Stimulated activated CD8-positive, alpha-beta memory T cell treated with anti-CD3 and anti-CD28 coated beads, Interleukin-15, amount 100 ng/mL, for 48 hours (primary cell): ENCODE measurements at places on chromosomes 11 and 22.

DNA sequence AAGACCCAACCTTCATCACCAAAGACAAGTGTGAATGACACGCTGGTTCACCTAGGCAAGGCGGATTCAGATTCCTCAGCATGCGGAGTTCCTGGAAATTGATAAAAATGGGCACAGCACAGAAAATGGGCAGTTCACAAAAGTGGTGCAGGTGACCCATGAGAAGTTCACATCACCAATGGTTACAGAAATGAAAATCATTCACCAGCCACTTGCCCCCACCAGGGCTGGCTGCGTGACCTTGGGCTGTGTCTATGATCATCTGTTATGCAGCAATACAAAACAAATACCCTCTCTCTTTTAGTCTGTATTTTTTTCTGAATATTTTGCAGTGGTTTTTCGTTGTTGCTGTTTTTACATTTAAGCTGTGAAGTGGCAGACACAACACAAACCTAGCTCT lies 415.9 kb downstream of the TBC1D22A start:
- no peak for DNase-seq

DNA sequence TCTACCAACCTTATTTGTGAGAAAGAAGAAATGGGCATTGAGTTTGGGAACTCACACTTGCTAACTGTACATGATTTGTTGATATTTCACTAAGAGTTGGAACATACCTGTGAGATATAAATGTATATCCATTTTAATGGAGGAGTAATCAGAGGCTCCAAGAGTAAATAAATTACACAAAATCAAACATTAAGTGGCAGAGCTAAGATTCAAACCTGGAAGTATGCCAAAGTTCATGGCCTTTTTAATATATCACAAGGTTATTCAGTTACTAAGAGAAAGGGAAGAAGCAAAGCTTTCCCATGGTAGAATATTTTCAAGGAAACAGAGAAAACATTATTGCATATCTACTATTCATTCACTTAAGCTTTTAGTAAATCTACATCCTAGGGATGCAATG lies 1641.1 kb downstream of the FAM181B start:
- DNase-seq, result no peak

DNA sequence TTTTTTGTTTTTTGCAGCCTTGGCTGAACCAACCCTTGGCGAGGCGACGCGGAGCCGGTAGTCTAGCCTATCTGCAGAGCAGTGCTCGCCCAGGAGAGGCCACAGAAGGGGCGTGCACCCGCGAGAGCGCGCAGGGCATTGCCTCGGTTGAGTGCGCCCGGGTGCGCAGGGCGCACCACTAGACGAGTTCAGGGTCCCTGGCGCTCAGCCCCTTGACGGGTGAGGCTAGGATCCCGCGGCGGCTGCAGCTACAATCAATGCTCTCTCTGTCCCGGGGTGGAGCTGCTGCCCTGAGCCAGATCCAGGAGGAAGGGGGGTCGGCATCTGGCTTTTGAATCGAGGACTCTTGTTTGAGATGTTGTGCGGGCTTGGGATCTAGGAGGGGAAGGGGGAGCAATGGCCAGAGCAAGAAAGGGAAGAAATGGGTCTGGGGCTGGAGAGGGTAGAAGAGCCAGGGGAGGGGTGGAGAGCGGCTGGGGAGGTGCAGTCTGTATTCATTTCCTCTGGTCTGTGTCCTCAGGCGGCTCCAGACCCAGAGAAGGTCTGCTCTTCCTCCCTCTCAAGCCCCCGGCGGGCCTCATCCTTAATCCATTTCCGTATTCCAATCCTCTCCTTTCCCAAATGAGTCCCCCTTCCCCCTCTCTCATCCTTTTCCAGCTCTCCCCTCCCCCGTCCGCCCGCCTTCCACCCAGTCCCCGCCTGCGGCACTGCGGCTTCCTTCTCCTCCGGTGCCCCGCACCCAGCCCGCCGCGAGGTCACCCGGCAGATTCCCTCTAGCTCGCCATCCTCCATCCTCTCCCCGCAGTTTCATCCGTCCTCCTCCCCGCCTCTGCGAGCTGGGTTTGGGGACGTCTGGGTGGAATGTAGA lies 797 bp downstream of the THY1 start:
- no peak for DNase-seq

DNA sequence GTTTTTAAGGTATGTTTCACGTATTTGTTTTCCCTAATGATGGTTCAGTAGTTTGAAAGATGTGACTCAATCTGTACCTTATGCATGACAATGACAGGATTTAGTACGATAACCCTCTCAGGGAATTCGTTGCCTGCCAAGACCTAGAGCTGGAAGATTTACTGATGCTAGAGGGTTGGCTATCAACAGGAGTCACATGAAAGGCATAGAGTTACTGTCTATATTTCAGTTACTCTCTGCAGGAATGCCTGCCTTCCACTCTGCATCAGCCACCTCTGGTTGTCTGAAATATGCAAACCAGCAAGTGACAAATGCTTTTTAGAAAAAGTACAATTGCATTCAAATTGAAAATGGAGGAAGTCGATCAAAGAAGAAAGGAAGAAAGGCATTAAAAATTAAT lies 276.3 kb upstream of the RAG2 start:
- no peak for DNase-seq

GRCh38 chr22:49949914-49950292 lies 10.7 kb upstream of the PIM3 start:
- DNase-seq, result no peak

DNA sequence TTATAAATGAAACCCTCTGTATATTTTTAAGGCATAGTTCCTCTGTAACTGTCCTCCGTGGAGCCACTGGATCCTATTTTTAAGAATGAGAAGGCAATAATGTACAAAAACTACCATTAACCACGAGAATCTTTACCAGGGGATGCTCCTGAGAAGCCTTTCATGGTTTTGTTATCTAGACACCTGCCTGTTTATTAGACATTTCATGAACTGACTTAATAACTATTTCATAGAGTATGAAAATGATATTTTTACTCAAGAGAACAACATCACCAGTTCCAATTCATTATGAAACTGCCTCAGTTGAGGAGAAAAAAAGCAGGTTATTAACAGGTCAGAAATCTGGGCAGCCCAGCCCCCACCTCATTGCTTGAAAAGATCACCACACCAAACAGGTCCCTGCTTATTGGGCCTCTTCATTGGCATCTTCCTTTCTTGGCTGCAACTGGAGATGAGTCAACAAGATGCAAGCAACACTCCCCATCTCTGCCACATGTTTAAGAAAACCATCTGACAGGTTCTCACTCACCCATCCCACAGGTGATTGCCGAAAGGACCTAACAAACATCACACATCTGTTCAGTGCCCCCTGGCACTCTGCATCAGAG lies 27.8 kb downstream of the ETS1 start:
- no peak for DNase-seq

DNA sequence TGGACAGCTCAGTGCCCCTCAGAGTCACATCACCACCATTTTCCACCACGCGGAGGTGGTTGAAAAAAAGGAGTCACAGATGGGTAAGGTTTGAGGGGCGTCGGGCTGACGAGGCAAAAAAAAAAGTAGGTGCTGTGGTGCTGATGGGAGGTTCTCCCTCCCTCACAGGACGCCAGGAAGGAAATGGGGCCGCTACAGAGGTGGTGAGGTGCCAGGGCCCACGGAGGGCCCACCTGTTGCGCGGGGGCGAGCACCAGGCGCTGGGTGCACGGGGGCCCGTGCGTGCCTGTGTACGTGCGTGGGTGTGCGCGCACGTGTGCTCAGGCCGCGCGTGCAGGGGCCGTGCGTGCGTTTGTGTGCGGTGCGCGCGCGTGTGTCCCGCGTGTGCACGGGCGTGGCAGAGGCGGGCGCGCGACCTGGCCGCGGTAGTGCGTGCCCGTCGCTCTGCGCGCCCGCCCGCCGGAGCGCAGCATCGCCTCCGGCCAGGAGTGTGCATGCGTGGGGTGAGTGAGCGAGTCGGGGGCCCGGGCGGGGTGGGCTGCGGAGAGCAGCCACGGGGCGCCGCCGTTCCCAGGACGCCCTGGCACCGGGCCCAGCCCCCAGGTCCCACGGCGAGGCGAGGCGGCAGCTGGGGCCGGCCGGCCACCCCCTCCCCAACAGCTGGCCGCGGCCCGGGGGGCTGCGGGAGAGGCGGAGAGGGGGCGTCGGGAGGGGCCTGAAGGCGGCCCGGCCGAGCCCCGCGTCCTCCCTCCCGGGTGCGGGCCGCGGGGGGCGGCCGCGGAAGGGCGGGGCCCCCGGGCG lies 2.8 kb downstream of the PDGFB start:
- no peak for DNase-seq

GRCh38 chr22:20235389-20235991 lies 32.6 kb downstream of the RTN4R start:
- no peak for DNase-seq

DNA sequence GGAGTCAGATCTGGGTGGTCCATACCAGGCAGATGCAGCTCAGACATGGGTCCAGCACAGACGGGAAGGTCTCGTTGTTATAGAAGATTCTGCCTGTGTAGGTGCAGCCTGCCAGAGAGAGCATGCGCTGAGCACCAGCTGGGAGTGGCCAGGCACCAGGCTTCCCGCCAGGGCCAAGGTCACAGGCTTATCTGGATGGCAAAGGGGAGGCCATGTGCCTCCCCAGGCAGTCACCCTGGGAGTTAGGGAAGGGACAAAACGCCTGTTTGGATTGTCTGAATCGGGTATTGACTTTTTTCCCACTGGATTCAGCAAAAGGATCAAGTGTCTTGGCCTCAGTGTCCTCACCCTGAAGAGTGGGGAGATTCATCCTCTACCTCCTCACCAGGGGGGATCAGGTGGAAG lies 26.5 kb downstream of the PGA5 start:
- no peak for DNase-seq

- DNase-seq, result no peak
Observed at GRCh38 chr22:47166033-47166404, 403.6 kb downstream of the TBC1D22A start.

DNA sequence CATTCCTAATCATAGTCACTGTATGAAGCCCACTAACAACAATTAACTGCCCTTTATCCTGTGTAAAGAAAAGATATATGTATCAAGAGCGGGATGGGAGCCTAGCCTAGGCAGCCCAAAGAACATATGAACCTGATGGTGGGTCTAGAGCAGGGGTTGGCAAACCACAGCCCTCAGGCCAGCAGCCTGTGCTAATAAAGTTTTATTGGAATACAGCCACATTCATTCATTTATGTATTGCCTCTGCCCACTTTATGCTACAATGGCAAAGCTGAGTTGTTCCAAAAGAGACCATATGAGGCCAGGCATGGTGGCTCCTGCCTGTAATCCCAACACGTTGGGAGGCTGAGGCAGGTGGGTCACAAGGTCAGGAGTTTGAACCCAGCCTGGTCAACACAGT lies 13.5 kb downstream of the PRR14L start:
- DNase-seq, result no peak

DNA sequence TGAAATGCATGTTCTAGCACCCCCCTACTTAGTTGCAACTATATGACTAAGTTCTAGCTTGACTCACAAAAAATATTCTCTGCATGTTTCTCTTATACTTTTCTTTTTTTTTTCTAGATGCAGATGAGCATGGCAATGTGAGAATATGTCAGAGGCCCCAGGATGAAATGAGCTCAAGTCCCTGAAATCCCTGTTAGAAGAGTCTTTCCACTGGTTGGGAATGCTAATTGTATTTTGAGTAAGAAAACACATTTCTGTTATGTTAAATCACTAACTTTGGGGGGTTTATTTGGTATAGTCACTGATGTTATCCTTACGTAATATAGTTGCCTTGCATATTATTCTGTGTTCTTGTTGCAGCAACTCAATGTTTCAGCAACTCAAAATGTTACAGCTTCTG lies 306.1 kb upstream of the CCDC179 start:
- DNase-seq, result no peak

GRCh38 chr11:92269021-92269420 lies 44.4 kb downstream of the FAT3 start:
- no peak for DNase-seq

GRCh38 chr11:110077831-110078325 lies 15.3 kb upstream of the ZC3H12C start:
- DNase-seq, result no peak

GRCh38 chr22:24129263-24129651 lies 52.0 kb upstream of the SUSD2 start:
- DNase-seq, result no peak

DNA sequence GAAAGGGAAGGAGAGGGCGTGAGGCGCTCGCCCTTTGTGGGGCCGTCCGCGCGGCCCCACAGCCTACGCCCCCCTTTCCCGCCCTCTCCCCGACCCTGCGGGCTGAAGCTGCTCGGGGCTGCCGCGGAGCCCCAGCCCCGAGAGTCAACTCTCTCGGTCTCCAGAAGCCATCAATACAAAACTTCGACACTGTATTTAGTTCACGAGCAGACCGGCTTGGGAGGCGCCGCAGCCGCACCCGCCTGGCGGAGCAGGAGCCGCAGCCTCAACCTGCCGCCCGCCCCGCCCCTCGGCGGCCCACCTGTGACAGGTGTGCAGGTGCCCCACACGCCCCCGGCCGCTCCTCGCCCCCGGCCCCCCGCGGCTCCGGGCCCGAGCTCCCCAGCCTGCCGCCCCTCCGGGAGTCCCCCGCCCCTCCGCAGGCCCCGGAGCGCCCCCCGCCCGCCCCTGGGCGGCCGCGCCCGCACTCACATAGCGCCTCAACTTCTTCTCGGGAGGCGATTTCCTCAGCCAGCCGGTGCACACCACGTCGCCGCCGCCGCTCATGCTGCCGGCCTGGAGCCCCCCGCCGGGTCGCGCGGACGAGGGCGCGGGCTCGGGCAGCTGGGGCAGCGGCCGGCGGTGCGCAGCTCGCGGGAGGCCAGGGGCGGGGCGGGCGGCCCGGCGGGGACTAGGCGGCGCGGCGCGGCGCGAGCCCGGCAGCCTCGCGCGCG lies at the start of gene GAB2:
GAB2 (minus strand) TSS at position 646 of the 713 bp plus-strand sequence; CDS start at position 546, 100 bp downstream.
- DNase-seq, result no peak

DNA sequence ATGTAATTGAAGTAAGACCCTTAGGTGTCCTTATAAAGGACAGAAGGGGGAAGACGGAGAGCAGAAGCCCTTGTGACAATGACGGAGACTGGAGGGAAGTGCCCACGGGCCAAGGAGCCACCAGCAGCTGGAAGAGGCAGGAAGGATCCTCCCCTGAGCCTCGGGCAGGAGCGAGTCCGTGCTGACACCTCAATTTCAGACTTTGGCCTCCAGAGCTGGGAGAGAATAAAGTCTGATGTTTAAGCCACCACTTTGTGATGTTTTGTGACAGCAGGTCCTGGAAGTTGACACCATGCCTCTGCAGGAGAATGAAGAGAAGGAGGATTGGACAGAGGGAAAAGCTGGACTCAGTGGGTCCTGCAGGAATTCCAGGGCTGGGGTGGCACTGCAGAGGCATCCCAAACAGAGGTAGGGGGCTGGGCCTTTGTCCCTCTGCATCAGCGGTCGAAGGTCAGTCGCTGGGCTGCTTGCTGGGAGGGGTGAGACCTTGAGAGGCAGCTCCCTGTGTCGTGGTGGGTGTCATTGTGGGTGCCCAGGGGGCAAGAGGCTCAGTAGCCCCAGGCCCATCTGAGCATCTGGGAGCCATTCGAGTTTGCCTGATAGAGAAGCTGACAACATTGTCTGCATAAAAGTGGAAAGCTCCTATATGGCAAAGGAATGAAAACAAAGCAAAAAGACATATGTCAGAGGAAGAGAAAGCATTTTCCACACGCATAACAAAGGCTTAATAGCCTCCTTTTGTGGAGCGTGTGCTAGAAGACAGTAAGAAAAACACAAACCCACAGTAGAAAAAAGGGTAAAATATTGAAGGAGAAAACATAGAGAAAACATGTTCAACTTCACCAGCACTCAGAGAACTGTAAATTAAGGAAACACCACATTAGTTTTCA lies 68.8 kb downstream of the RTL6 start:
- no peak for DNase-seq
